Ureter (tissue), 1 donor: ENCODE measurements at places on chromosomes 1 and 21. TPM values are rescaled to one million over a fixed set of nuclear protein-coding genes. Genes with fewer than 3 reads are reported as not detected.

Gene RUNX3
- total RNA-seq = 5.3 TPM

Gene GJA5
- total RNA-seq = 5.0 TPM

Gene A3GALT2
- total RNA-seq = not detected

Gene C1QB
- total RNA-seq = 92.9 TPM

Gene PALMD
- 29.1 TPM for total RNA-seq

GRCh38 chr1:99069146-99069545 lies 64.5 kb upstream of the PLPPR5 start:
- no peak for DNase-seq

GRCh38 chr1:187396226-187396625 lies 567.5 kb downstream of the PLA2G4A start:
- DNase-seq = no peak

DNA sequence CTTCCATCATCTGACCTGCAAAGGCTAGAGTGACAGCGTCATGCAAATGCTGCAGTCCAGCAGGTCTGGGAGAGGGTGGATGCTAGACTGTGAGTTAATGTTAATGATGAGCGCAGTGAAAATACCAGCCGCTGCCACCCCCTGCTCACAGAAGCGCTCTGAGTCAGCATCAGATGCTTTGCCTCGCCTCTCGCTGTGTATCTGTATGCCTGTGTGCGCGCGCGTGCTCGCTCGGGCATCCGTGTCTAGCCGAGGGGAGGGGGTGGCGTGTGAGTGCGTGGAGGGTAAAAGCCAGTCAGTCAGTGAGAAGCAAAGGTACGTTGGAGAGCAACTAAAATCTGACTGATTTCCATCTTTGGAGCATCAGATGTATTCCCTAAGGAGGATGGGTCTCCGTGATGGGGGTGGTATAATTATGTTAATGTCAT lies 858.7 kb downstream of the USP25 start:
- DNase-seq = peak; percentile 67

DNA sequence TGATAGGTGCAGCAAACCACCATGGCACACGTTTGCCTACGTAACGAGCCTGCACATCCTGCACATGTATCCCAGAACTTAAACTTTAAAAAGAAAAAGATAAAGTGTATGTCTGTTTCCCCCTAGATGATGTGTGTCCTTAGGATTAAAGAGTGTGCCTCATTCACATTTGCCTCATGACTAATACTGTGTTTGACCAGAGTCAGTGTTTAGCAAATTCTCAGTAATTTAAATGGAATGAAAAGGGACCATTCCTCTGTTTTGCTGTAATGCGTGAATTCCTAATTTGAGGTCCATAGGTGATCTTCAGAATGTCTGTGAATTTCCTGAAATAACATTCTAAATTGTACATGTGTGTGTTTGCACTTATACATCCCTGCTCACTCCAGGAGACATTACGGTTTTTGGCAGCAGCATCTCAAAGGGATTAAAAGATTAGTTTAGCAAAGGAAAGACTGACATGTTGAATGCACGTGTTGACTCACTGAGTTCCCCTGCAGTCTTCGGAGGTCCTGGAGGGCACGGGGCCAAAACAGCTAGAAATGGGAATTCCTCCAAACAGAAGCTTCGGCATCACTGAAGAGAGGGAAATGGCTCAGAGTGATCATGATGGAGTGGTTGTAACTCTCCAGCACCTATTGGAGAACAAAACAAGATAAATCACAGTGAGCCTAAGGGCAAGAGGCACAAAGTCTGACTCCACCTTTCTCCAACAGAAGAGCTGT lies 19.1 kb upstream of the SLC35F3 start:
- DNase-seq = no peak

DNA sequence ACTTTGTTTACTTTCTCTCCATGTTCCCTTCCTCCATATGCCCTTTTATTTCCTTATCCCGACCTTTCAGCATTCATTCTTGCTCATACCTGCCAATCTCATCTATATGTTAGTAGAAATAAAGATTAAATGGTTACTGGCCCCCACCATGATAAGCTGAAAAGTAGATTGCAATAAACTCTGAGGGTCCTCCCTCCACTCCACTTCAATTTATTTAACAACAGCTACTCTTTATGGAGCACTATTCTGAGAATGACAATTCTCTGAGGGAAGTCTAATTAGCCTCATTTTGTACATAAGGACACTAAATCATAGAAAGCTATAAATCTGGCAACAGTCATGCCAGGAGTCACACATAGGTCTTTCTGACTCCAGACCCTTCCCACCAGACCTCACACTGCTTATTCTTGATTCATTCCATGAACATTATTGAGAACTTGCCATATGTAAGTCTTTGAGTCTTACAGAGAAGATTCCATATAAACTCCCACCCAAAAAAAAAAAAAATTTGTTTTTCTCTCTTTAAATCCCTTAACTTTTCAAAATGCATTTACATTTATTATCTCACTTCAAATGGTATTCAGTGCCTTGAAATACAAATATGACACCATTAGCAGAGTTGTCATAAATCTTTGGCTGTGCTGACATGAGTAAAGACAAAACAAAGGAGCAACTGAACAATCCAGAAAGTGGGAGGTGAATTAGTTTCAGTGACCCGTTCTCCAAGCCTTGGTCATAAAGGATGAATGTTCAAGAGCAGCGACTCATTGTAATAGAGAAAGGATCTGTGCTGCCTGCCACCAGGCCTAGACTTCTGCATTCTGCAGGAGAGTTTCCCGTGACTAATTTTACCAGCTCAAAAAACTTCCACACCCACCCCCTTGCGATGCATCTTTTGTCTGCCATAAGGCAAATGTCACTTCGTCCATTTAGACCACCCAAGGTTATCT lies 28.5 kb downstream of the PALMD start:
- DNase-seq = no peak

DNA sequence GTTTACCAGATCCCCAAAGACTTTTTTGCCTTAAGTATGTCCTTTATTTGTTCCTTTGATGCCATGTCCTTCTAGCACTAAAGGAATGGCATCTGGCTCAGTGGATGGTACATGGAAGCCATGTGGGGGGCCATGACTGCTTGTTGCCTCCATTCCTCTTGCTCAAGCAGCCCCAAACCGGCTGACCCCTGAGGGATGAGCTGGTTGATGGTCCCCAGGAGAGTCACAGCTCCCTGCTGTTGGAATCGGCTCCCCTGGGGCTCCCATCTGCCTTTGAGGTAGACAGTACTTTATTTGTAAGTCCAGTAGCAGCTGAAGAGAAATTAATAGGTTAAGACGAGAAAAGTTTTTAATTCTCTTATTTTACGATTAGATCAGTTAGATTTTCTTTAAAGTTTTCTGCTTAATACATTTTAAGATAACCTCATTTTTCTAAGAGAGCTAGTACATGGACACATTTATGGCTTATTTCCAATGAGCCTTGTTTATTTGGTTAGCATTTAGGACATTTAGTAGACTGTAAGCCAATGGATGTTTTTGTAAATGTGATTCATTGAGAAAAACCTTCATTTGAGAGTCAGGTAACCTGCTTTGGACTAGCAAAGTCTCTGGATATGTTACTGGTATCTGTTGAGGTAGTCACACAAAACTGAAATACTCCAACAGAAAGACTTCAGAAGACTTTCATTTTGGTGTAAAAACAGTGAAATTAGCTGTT lies 88.2 kb downstream of the CAMTA1 start:
- DNase-seq = no peak

DNA sequence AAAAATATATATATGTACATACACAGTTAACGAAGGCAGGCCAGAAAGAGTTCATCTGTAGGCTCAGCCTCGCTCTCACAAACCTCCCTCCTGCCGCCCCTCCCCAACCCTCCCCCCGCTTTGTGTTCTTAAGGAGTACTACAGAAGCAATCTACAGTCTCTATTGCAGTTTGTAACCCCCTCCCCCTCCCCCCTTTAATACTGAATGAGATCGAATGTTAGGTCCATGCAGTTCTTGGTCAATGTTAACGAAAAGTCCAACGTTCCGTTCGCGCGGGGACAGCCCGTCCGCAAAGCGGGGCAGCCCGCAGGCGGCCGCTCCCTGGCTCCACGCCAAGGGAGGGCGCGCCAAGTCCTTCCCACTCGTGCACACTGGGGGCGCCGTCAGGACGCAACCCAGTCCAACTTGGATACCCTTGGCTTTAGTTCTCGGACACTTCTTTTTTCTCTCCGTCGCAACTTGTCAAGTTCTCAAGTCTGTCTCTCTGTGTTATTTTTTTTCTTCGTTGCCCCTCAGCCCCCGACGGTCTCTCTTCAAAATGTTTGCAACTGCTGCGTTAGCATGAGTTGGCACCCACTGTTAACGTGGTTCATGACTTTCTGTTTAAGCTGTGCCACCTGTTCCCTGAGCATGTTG lies 2.2 kb downstream of the JUN start:
- peak; percentile 80 for DNase-seq

DNA sequence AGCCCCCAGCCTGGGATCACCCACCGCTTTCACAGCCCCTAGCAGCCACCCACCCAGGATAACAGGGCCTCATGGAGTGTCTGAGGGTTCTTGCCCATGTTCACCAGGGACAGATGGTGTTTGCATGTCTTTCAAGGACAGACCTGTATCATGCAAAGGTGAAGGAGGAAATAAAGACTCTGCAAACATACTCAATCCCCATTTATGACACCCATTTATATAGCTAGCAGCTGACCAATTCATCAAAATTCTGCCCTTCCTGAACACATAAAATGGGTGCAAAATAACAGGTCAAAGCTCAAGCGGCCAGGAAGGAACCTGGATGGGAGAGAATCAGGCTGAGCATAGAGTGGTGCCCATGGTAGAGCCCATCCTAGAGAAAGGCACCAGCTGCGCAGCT lies 32.8 kb upstream of the LYPD8 start:
- no peak for DNase-seq
